PC-9 (cell line): ENCODE measurements at places on chromosomes 1 and 21. TPM values are rescaled to one million over a fixed set of nuclear protein-coding genes. Genes with fewer than 3 reads are reported as not detected.
A peak's percentile ranks its signal among the peaks of the same experiment; 100 is the strongest.

Gene ZNF695
- 9.5 and 9.8 TPM in 2 replicates for total RNA-seq

Gene KDF1
- total RNA-seq, result 20.5 and 21.3 TPM in 2 replicates

DNA sequence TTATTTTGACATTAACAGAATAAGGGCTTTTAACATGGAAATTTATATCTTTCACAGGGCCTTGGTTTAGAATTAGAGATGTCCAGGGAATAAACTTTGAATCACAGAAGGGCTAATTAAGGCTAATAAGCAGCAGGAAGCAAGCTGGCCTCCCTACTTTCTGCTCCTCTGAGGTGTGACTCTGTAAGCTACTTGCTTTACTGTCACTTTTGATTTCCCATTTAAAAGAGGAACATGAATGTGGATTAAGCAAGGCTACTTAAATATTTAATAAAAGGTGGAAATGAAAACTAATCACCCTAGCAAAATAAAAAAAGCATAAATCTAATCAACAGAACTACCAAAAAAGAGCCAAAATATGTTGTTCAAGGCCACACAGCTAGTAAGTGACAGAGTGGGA lies 28.9 kb upstream of the CD5L start:
- H3K4me3 ChIP-seq, result no peak overlapping the region
- H3K36me3 ChIP-seq, result no peaks in the 10 kb centered on the region
- no peaks in the 10 kb centered on the region for H3K4me1 ChIP-seq
- H3K27ac ChIP-seq, result no peak overlapping the region
- H3K27me3 ChIP-seq, result peaks cover 19% of the 10 kb centered on the region

DNA sequence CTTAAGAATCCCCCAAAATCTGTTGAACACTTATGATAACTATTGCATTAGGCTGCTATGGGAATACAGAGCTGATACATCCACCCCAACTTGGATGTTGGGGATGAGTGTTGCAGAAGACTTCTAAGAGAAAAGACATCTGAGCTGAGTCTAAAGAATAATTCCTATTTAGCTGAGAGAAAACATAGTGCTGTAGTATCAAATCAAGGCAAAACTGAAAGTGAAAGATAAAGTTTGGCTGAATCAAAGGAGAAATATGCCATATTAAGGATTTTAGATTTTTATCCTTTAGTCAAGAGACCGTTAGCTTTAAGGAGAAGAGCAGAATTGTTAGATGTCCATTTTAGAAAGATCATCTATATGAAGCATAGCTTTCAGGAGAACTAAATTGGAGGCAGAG lies 726.9 kb upstream of the PTBP2 start:
- no peaks in the 10 kb centered on the region for H3K4me1 ChIP-seq
- no peak overlapping the region for H3K4me3 ChIP-seq
- H3K27me3 ChIP-seq, result no peaks in the 10 kb centered on the region
- DNase-seq, result no peak
- H3K27ac ChIP-seq, result no peak overlapping the region
- H3K36me3 ChIP-seq, result no peaks in the 10 kb centered on the region

DNA sequence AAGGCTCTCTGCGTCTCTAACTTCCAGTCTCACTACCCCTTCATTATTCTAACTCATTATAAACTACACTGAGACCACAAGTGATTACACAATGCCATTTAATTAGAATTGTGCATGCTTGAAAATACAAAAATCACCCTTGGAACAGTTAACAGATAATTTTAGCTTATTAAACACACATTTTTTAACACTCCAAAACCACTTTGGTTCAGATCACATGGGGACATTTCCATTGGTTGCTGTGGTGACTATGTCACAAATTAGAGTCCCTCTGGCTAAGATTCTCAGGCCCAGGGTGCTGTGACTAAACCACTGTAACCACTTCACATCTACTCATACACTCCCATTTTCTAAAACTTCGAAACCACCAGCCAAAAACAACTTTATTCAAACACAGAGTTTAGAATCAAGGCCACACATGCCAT lies 43.0 kb downstream of the JAK1 start:
- DNase-seq, result no peak
- no peak overlapping the region for H3K27ac ChIP-seq
- no peak overlapping the region for H3K4me3 ChIP-seq

DNA sequence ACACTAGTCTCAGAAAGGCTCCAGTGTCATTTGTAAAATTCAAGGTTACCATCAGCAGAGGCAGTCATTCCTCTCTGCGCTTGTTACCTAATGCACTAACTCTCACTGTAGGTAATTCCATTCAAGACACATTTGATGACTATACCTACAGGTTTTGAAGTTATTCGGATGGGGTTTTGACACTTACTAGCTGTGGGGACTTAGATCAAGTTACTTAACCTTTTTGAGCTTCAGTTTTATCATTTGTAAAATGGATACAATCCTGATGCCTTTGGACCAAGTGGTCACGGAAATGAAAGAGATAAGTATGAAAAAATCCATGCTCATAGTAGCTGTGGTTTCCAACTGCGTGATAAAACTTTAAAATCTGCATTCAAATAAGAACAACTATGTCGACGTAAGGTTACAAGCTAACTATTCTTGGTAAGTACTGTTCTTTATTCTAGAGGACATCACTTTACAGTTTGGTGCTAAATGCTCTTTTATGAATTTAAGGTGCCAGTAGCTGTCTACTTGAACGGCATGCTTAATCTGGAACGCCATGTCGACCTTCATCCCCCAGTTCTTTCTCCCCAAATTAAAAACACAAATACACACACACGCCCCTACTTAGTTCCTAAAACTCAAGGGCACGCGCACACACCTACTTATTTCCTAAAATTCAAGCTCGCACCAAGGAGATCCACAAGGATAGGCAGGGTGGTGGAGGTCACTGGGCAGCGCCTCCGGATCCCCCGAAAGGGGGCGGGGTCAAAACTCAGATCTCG lies 550 bp upstream of the NFYC start:
- no peak for DNase-seq
- H3K27me3 ChIP-seq, result no peaks in the 10 kb centered on the region
- peak overlapping the region; percentile 95 for H3K27ac ChIP-seq
